Effector memory CD8-positive, alpha-beta T cell (primary cell): ENCODE measurements at places on chromosomes 5 and 9.
A peak's percentile ranks its signal among the peaks of the same experiment; 100 is the strongest.

DNA sequence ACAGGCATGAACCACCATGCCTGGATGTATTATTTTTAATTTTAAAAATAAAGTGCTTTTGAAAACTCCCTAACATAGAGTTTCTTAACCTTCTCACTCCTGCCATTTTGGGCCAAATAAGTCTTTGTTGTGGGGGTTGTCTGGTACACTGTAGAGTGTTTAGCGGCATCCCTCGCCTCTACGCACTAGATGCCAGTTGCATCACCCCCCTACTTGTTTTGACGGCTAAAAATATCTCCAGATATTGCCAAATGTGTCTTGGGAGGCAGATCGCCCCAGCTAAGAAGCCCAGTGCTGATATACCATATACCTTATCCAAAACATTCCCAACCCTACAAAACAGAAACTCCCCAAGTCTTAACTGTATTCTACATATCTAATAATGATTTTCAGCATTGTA is 54.6 kb downstream of the SCAI start:
- H3K4me1 ChIP-seq: peaks cover 2% of the 10 kb centered on the region
- H3K27me3 ChIP-seq: no peaks in the 10 kb centered on the region
- no peak overlapping the region for H3K4me3 ChIP-seq
- no peak for DNase-seq

DNA sequence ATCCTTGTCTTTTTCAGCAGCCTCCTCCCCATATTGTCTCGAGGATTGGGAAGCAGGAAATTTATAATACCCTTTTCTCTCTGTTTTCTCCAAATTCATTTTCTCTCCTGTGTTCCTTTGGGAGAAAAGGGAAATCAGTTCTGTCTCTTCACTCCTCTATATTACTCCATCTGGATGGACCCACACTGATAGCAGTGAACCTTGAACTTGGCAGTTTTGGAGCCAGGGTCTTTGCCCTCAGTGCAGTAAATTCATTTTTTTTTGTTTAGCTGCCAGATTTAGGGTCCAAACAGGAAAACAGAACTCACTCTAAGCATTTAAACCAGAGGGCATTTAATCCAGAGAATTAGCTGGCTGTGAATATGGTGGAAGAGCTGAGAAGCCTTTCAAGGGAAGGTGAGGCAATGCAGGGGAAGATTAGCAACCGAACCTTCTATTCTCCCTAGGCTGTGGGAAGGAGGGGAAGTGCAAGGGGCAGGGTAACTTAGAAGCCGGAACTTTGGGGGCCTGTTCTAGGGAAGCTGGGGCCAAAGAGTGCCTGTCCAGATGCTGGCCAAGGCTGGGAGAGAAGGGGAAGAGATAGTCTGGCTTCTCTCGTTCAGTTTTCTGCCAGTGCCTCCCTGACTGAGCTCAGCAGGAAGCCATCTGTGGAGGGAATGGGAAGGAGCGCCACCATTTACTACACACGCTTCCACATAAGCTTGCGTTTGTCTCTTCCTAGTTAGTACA is 16.3 kb upstream of the NPR2 start:
- no peaks in the 10 kb centered on the region for H3K4me1 ChIP-seq
- H3K36me3 ChIP-seq: no peaks in the 10 kb centered on the region
- H3K4me3 ChIP-seq: no peak overlapping the region
- H3K27ac ChIP-seq: no peak overlapping the region
- H3K27me3 ChIP-seq: no peaks in the 10 kb centered on the region

DNA sequence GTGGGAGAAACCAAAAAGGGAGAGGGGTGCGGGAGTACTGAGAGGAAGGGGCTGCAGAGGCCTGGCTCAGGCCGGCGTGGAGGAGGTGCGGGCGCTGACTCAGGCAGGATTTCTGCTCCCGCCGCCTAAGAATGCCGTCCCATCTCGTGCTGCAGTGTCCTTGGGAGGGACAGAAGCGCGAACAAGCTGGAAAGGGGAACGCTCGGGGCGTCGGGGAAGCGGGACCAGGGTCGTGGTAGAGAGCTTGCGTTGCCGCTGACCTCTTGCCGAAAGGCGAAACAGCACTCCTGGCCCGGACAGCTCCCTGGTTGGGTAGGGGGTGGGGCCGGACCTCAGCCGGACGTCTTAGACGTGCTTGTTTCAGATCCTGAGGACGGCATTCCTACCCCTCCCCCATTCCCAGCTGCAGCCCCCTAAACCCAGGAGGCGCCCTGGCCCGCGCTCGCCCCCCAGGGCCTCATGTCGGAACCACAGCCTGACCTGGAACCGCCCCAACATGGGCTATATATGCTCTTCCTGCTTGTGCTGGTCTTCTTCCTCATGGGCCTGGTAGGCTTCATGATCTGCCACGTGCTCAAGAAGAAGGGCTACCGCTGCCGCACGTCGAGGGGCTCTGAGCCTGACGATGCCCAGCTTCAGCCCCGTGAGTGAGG is 1.1 kb downstream of the RELL2 start:
- H3K27ac ChIP-seq: peak overlapping the region; percentile 63
- DNase-seq: peak; percentile 63
- peaks cover 33% of the 10 kb centered on the region for H3K4me1 ChIP-seq
- peak overlapping the region; percentile 88 for H3K4me3 ChIP-seq
- H3K27me3 ChIP-seq: no peaks in the 10 kb centered on the region
- peaks cover 11% of the 10 kb centered on the region for H3K36me3 ChIP-seq

DNA sequence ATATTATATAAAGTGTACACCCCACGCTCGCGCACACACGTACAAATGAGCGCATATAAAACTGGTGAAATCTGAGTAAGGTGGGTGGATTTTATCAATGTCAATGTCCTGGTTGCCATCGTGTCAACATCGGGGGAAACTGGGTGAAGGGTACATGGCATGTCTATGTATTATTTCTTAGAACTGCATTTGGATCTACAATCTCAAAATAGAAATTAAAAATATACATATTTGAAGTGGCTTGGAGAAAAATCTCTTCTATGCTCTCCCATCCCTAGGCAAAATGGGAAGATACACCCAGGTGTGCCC is 763 bp upstream of the WHRN start:
- no peak for DNase-seq
- H3K36me3 ChIP-seq: peaks cover 38% of the 10 kb centered on the region
- peaks cover 17% of the 10 kb centered on the region for H3K27me3 ChIP-seq
- peak overlapping the region; percentile 87 for H3K4me3 ChIP-seq
- H3K4me1 ChIP-seq: peaks cover 28% of the 10 kb centered on the region

- no peaks in the 10 kb centered on the region for H3K27me3 ChIP-seq
- H3K36me3 ChIP-seq: no peaks in the 10 kb centered on the region
- no peaks in the 10 kb centered on the region for H3K4me1 ChIP-seq
- no peak overlapping the region for H3K4me3 ChIP-seq
- no peak overlapping the region for H3K27ac ChIP-seq
These were observed 243.5 kb upstream of the CCNG1 start for GRCh38 chr5:163193886-163194285.

GRCh38 chr5:16066320-16066719 is 113.3 kb downstream of the MARCHF11 start:
- no peaks in the 10 kb centered on the region for H3K36me3 ChIP-seq
- no peak overlapping the region for H3K27ac ChIP-seq
- DNase-seq: no peak
- no peaks in the 10 kb centered on the region for H3K4me1 ChIP-seq

DNA sequence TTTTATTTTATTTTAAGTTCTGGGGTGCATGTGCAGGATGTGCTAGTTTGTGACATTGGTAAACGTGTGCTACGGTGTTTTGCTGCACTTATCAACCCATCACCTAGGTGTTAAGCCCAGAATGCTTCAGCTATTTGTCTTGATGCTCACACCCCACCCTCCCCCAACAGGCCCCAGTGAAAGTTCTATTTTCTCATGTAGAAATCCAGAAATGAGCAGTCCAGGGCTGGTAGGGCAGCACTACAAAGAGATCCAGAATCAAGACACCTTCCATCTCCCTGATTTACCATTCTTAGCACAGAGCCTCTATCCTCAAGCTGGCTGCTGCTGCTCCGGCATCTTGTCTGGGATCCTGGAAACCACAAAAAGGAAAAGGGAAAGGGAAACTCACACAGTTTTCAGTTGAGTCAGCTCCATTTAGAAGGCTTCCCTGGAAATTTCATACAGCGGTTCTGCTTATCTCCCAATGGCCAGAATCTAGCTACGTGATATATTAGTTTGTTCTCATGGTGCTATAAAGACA is 85.4 kb upstream of the SMARCA2 start:
- no peak overlapping the region for H3K27ac ChIP-seq
- no peaks in the 10 kb centered on the region for H3K36me3 ChIP-seq
- no peak for DNase-seq
- no peak overlapping the region for H3K4me3 ChIP-seq

- no peaks in the 10 kb centered on the region for H3K36me3 ChIP-seq
- no peak overlapping the region for H3K4me3 ChIP-seq
- no peak for DNase-seq
- H3K27me3 ChIP-seq: peaks cover 40% of the 10 kb centered on the region
These were observed 273.7 kb upstream of the DMRT1 start for GRCh38 chr9:567747-568305.

GRCh38 chr9:29697011-29697410 is 2123.7 kb upstream of the C9orf72 start:
- no peak overlapping the region for H3K4me3 ChIP-seq
- no peaks in the 10 kb centered on the region for H3K36me3 ChIP-seq
- DNase-seq: no peak
- H3K27me3 ChIP-seq: no peaks in the 10 kb centered on the region
- no peak overlapping the region for H3K27ac ChIP-seq

DNA sequence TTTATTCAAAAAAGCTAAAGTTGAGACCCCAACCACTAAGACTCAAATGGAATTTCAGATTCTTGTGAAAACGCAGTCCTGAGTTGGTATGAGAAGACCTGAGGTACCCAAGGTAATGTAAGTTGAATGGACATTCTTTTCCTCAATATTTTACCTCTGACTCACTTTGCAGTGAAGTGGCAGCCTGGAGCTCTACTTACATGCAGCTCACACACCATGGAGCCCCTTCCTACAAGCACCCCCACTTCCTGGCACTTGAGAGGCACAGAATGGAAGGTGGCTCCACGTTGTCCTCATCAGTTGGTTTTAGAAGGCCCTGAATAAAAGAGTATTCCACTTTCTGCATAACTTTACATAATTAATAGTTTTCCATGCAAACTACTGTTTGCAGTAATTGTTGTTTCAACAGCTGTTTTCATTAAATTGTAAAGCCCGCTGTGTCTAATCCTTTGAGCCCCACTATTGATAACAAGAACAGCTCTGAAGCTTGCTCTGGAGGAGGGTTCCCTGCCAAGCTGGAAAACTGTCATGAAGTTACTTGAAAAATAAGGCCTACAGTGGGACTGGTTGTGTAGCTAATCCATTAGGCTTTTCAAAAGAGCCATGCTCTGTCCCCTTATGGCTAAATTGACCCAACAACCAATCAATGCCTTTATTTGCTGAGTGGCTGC is 102.2 kb upstream of the SPATA31D4 start:
- no peak overlapping the region for H3K4me3 ChIP-seq
- H3K27me3 ChIP-seq: no peaks in the 10 kb centered on the region
- H3K4me1 ChIP-seq: peaks cover 9% of the 10 kb centered on the region
- H3K36me3 ChIP-seq: peaks cover 3% of the 10 kb centered on the region

GRCh38 chr5:11443831-11444230 is 460.4 kb downstream of the CTNND2 start:
- no peaks in the 10 kb centered on the region for H3K4me1 ChIP-seq
- H3K4me3 ChIP-seq: no peak overlapping the region
- no peaks in the 10 kb centered on the region for H3K36me3 ChIP-seq
- DNase-seq: no peak

DNA sequence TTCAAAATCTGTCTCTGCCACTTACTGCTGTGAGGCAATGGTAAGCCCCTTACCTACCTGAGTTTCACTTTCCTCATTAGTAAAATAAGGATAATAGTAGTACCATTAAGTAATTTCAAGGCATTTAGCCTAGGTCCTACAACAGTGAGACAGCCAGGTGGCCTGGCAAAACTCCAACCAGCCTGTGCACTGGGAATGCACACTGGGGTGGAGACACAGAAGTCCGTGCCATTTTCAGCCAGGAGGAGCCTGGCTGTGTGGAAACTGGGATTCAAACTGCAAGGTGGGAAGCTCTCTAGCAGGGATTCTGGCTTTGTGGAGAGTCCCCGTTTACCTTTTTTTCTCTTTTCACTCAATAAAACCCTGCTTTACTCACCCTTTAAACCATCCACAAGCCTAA is 630.4 kb downstream of the PRELID2 start:
- no peaks in the 10 kb centered on the region for H3K36me3 ChIP-seq
- no peaks in the 10 kb centered on the region for H3K4me1 ChIP-seq
- no peak for DNase-seq
- no peaks in the 10 kb centered on the region for H3K27me3 ChIP-seq

DNA sequence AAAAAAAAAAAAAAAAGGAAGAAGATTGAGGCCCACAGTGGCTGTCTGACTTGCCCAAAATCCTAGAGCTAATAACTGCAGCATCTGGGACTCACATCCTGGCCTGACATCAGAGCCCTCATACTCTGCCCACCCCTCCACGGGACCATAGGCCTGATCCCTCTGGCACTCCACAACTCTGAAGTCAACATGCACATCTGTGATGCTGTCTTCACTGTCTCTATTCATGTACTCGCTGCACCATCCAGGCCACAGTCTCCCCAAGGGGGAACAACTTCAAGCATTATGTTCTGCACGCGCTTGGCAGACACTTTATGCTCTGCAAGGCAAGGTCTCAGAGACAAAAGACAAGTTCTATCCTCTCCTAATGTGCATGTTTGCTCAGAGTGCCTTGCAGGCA is 158.2 kb downstream of the SPOCK1 start:
- no peaks in the 10 kb centered on the region for H3K4me1 ChIP-seq
- no peak overlapping the region for H3K4me3 ChIP-seq
- no peak overlapping the region for H3K27ac ChIP-seq

GRCh38 chr5:63053019-63053638 is 474.5 kb downstream of the LRRC70 start:
- no peak overlapping the region for H3K4me3 ChIP-seq
- no peaks in the 10 kb centered on the region for H3K27me3 ChIP-seq
- no peaks in the 10 kb centered on the region for H3K4me1 ChIP-seq
- no peak for DNase-seq
- H3K36me3 ChIP-seq: no peaks in the 10 kb centered on the region

DNA sequence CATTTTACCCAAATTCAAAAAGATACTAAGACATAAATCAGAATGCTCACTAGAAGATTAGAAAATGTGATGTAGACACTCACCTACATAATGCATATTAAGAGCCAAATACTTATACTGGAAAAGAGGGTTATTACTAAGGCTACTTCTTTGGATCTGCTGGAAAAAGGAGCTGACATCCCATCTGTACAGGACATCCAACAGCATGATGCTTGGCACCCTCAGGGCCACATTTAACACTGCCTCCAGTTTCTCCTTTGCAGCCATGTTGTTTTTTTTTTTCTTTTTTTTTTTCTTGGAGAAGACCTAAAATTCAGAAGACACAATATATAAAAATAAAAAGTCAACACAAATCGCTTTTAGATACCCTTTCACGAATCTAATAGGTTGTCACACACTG is 6.0 kb downstream of the RNF145 start:
- peaks cover 47% of the 10 kb centered on the region for H3K4me1 ChIP-seq
- H3K4me3 ChIP-seq: no peak overlapping the region
- no peak for DNase-seq
- H3K27me3 ChIP-seq: no peaks in the 10 kb centered on the region
- H3K36me3 ChIP-seq: peaks cover 41% of the 10 kb centered on the region
- H3K27ac ChIP-seq: peak overlapping the region; percentile 26

DNA sequence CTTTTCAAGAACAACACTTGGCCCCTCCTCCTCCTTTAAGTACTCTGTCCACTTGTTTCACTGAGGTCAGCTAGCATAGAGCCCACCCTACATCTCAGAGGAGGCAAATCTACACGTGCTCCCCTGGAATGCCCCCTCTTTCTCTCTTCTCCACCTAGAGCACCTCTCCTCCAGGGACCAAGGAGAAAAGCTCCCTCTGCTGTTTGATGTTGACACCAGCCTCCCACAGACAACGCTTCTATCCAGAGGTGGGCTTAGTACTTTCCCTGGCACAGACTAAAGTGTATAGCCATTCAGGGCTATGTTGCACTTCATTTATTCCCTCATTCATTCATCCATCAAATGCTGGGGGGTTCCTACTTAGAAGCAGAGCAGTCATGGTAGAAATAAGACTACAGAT is 68.2 kb upstream of the TAF1L start:
- no peaks in the 10 kb centered on the region for H3K36me3 ChIP-seq
- DNase-seq: no peak
- H3K4me3 ChIP-seq: no peak overlapping the region
- no peaks in the 10 kb centered on the region for H3K4me1 ChIP-seq
